ENCODE measurements at places on chromosomes 12 and 14.
A peak's percentile ranks its signal among the peaks of the same experiment; 100 is the strongest.

DNA sequence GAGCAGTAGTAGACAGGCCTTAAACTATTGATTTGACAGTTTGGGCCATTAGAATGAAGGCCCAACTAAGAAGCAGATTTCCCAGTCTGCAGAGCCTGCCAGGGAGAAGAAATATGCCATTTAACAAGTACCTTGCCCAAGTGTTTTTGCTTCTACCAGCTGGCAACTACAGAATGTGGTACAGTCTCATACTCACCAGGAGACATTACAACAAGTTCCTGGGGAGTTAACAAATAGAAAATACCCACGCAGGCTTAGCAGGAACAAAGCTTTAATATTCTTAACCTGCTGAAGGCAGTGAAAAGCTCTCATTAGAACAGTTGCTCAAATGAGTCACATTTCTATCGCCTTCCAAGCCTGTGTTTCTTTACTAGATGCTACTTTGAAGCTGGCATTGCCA lies 241.0 kb downstream of the TMEM117 start:
- no peak for DNase-seq

- DNase-seq = no peak
These were observed 36.9 kb downstream of the CRACR2A start for GRCh38 chr12:3715999-3716398.

DNA sequence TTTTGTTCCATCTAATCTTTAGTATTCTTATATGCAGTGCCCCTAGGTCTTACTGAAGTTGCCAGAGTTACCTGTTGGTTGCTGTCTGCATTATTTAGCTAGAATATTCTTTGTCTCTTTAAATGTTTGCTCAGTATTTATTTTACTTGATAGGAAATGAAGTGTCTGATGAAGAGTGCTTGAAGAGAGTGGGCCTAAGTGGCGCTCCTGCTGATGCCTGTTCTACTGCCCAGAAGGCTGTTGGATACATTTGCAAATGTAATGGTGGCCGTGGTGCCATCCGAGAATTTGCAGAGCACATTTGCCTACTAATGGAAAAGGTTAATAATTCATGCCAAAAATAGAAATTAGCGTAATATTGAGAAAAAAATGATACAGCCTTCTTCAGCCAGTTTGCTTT lies 18.9 kb downstream of the CMAS start:
- no peak for DNase-seq

DNA sequence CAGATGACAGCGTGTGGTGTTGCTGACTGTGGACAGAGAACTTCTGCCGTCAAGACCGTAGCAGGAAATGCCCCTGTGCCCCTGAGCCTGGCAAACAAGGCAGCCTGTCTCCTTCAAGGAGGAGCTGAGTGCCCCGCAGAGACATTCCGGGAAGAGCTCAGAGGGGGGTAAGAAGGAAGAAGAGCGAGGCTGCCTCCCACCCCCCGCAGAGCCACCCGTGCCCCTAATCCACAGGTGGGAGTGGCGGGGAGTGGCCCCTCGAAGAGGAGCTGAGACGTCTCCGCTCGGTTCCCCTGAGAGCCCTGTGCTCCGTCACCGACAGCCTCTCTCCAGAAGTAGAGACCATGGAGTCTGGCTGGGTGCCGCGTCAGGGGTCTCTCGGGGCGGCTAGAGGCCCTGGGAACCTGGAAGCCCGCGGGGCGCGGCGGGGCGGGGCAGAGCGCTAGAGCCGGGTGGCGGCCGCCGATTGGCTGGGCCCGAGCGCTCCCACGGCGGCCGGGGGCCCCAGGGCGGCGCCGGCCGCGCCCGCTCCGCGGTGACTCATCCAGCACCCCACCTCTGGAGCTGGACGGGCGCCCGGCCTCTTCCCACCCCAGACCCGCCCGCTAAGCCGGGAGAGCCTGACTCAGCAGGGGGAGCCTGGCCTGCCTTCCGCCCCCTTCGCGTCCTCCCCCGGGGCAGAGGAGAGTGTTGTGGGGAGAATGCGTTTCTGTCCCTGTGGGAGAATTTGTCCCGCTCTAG lies 25.2 kb upstream of the KRT78 start:
- DNase-seq = peak; percentile 67

GRCh38 chr14:36289954-36290353 lies 30.5 kb downstream of the MBIP start:
- DNase-seq = no peak

- DNase-seq = no peak
These were observed 9.4 kb downstream of the CARMIL3 start for GRCh38 chr14:24060984-24061913.

- DNase-seq = no peak
These were observed 195.5 kb downstream of the PHETA1 start for GRCh38 chr12:111173391-111173790.

DNA sequence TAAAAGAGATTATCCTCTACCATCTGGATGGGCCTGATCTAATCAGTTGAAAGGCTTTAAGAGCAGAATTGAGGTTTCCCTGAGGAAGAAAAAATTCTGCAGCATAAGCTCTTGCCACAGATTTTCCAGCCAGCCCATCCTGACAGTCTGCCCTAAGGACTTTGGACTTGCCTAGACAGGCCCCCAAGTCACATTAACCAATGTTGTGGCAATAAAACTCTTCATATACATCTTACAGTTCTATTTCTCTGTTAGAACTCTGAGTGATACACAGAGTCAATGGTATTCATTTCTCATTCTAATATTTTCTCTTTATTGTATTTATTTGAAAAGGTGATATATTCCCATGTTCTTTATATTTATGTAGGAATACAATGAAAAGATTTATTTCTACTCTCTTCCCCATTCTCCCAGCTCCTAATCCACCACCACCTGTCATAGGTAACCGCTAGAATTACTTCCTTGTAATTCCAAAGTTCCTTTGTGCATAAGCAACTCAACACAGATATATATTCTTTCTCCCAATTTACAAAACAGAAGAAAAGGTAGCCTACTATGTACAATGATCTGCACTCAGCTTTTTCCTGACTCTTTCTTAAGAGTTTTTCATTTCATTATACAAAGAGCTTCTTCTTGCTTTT lies 182.1 kb downstream of the CAPZA3 start:
- DNase-seq = no peak

DNA sequence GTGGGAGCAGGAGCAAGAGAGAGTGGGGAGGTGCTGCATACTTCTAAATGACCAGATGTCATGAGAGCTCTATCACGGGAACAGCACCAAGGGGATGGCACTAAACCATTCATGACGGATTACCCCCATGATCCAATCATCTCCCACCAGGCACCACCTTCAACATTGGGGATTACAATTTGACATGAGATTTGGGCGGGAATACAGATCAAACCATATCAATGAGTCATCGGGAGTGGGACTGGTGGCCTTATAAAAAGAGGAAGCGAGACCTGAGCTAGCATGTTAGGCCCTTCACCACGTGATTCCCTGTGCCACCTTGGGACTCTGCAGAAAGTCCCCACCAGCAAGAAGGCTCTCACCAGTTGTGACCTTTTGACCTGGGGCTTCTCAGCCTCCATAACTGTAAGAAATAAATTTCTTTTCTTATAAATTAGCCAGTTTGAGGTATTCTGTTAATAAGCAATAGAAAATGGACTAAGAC lies 28.7 kb downstream of the COX8C start:
- no peak for DNase-seq

- DNase-seq = peak; percentile 51
These were observed 91.6 kb downstream of the LRRC74A start for GRCh38 chr14:76917745-76918255.

GRCh38 chr14:102512793-102513300 lies 3.3 kb upstream of the ANKRD9 start:
- DNase-seq = no peak

- no peak for DNase-seq
These were observed 28.6 kb downstream of the FIGNL2 start for GRCh38 chr12:51819736-51820525.

GRCh38 chr12:81255947-81256346 lies 178.1 kb downstream of the ACSS3 start:
- no peak for DNase-seq

DNA sequence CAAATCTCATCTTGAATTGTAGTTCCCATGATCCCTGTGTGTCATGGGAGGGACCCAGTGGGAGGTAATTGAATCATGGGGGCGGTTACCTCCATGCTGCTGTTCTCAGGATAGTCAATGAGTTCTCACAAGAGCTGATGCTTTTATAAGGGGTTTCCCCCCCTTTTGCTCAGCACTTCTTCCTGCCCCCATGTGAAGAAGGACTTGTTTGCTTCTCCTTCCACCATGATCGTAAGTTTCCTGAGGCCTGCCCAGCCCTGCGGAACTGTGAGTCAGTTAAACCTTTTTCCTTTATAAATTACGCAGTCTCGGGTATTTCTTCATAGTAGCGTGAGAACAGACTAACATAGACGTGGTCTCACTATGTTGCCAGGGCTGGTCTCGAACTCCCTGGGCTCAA lies 56.1 kb upstream of the EIF5 start:
- DNase-seq = no peak

- no peak for DNase-seq
These were observed 5.3 kb upstream of the RBM19 start for GRCh38 chr12:113971392-113971791.

- no peak for DNase-seq
These were observed 232.4 kb downstream of the RGS6 start for GRCh38 chr14:72164420-72165228.

DNA sequence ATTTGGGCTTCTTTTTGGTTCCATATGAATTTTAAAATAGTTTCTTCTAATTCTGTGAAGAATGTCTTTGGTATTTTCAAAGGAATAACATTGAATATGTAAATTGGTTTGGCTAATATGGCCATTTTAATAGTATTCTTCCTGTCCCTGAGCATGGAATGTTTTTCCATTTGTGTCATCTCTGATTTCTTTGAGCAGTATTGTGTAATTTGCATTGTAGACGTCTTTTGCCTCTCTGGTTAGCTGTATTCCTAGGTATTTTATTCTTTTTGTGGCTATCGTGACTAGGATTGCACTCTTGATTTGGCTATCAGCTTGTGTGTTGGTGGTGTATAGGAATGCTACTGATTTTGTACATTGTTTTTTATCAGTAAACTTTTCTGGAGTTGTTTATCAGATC lies 601.9 kb downstream of the SNAPC1 start:
- DNase-seq = no peak

DNA sequence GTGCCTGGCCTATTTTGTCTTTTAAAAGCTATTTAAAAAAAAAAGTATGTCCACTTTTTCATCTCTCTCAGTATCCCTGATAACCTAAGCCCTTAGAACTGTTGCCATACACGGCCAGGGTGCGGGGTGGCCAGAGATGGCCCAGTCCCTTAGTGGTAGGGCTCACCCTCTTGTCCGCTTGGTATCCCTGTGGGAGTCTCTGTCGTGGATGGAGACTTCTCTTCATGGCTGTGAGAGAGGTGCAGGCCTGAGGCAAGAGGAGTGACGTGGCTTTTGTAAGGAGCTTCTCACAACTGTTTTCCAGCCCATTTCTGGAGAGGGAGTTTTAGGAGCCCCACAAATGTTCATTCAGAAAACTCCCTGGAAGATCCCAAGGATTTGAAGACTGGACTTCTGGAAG lies 26.8 kb downstream of the XRCC3 start:
- no peak for DNase-seq

DNA sequence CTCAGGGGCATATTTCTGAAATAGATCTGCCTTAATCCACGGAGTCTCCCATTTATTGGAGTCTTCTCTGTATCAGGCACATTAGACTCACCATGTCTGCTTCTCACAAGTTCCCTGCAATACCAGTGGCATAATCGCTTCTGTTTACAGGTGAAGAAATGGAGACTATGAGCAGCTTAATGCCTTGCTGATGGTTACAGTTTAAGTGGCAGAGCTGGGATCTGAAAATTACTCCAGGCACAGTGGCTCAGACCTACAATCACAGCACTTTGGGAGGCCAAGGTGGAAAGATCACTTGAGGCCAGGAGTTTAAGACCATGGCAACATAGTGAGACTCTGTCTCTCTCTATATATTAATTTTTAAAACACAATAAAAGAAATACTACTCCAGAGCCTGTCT lies 7.3 kb upstream of the RIC8B start:
- no peak for DNase-seq

DNA sequence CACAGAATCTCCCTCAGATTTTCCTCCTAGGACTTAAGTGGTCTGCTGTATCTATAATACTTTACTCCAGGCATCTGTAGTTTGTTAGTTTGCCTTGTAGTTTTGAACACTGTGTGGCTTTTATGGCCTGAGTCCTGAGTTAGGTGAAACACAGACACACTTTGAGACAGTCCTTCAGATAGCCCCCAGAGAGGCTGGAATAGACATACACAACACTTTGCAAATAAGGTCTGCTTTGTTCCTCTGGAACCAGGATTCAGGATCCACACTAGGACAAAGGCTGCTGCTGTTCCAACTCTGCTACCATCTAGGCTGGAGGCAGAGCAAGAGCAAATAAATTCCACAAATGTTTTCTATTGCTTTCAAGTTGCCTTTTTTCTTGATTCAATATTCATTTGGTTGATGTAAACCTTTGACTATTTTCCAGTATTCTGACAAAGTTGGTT lies 41.4 kb upstream of the INSM2 start:
- no peak for DNase-seq

DNA sequence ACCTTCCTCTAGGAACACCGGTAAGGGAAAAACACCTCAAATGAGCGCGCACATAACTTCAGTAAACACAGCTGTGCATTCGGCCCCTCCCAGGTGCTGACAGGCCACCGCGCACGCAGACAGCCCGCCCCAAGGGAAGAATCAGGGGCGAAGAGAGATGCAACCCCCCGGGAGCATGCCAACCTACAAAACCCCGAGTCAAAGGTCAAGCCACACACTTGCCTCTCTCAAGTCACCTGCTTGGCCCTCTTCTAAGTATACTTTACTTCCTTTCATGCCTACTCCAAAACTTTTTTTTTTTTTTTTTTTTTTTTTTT lies 2.3 kb upstream of the CYP46A1 start:
- no peak for DNase-seq

- no peak for DNase-seq
These were observed 289.8 kb upstream of the PWP1 start for GRCh38 chr12:107395817-107396216.

DNA sequence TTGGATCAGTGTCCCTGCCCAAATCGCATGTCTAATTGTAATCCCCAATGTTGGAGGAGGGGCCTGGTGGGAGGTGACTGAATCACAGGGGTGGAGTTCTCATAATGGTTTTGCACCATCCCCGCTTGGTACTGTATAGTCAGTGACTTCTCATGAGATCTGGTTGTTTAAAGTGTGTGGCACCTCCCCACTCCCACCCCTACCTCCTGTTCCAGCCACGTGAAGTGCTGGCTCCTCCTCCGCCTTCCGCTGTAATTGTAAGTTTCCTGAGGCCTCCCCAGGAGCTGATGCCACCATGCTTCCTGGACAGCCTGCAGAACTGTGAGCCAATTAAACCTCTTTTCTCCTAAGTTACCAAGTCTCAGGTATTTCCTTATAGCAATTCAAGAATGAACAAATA lies 67.2 kb downstream of the FERMT2 start:
- DNase-seq = no peak

- no peak for DNase-seq
These were observed 14.1 kb upstream of the AMN1 start for GRCh38 chr12:31742891-31743290.

DNA sequence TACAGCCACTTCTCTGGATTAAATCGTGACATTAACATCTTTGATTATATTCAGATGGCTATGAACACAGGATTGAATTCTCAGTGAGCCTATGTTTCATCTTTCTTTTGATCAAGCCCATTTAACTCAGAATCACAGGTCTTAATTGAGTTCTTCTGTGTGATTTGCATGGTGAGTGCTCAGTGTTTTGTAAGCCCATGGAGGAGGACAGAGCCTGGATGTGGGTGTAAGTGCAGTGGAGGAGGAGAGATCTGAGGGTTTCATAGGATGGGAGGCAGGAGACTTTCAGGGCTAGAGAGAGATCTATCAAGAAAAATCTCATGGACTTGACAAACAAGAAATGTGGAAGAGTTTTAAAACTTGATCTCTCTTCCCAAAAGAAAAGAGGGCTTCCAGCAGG lies 5.3 kb upstream of the TESPA1 start:
- no peak for DNase-seq

GRCh38 chr12:67449591-67450052 lies 180.5 kb downstream of the CAND1 start:
- no peak for DNase-seq
